ENCODE measurements at places on chromosomes 4 and X.

DNA sequence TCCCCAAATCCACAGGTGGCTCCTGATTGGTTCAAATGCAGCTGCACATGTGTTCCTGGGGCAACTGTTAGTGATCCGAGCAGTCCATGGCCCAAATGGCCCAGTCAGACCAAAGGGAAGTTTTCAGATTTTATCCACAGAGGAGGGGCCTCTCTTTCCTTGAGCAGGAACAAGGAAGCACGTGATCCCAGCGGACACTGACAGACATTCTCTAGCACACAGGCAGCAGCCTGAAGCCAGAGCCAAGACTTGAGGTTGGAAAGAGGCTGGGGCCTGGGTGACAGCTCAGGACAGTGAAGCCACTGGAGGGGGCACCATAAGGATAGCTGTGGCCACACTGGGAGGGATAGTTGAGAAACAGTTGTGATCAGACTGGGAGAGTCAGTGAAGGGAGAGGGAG lies 3.5 kb upstream of the ZFP92 start:
- DNase-seq, result no peak

GRCh38 chr4:188242041-188242440 lies 102.8 kb downstream of the TRIML1 start:
- DNase-seq, result no peak

- no peak for DNase-seq
These were observed 31.8 kb downstream of the SERTM2 start for GRCh38 chrX:111543212-111543741.

DNA sequence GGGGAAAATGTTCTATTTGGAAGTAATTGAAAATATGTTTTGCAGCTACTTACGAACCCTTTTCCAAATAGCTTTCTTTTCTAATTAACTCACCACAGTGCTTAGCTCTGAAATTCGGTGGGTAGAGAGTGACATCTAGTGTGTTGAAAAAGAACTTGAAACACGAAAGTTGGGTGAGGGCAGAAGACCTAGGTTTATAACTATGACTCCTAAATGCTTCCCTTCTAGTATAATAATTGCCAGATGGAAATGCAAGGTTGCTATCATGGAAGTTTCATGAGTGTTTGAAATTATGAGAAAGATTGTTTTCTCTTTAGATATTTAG lies 77.3 kb upstream of the NOCT start:
- peak; percentile 48 for DNase-seq

GRCh38 chrX:69038816-69039215 lies 126.4 kb downstream of the PJA1 start:
- peak; percentile 22 for DNase-seq

- no peak for DNase-seq
These were observed 61.9 kb upstream of the ENPP6 start for GRCh38 chr4:184279496-184280061.

DNA sequence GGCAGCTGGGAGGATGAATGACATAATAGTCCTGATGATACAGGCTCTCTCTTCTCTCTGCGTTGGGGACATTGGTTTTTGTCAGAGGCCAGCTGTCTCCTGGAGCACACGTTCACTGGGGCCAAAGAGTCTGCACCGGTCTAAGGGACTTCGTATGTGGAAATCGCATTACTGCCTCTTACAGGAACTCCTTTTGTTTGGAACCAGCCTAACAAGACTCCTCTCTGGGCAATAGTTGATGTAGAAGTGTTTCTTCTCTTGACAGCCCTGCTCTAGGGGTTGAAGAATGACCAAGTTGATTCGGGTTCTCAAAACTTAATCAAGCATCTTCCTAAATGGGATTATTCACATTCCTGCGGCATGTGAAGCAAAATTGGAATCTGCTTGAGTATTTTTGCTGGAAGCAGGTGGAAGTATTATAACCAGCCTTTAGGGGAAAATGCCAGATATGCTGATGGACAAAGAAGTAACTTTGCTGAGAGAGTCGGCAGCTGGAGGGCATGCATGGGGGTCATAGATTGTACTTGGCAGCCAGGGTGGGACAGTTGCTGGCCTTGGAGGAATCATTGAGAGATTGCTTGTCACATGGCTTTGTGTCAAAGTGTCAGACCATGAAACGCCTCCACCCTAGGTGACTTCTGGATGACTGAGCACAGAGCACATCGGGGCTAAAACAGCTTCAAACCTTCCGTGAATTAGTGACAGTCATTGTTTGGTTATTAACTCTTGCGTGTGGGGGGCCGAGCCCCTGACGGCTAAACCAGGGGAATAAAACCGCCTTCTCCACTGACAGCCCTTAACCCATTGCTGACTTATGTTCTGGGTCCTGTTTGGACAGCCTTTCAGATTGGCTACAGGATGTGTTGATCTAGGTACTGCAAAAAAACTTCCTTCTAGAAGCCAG lies 34.4 kb upstream of the SLC34A2 start:
- no peak for DNase-seq

DNA sequence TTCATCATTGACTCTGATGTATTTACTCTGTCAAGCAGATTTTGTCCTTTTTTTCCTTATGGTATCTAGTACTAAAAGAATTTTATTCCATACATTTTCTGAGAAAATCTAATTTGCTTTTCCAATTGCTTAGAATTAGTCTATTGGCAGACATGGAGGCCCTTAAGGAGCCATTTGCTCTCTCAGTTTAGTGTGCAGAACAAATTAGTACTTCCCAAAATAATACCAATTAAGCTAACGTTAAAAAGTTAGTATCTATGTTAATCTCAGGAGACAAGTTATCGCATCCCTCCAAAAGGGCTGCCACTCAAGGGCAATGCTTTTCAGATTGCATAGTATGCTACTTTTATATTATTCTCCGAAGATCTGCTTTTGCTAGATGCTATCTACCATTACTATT lies 47.7 kb downstream of the PDHA2 start:
- no peak for DNase-seq

DNA sequence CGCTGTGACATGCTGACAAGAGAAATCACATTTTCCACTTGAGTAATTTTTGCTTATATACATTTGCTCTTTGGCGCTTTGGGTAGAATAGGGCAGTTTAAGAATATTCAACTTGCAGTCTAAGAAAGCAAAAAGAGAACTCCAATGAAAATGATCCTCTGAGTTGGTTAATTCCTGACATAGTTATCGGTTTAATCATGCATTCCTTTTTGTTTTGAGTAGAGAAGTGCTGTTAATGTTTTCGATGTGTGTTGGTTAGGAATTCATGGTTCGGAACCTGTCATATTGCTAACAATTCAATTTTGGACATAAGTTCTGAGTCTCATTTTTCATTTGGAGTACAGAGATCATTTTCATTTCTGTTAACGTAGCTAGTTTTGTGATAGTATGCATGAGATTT lies 700.6 kb upstream of the PITX2 start:
- DNase-seq, result peak; percentile 73

- DNase-seq, result no peak
These were observed 20.8 kb downstream of the GRSF1 start for GRCh38 chr4:70818921-70819320.

DNA sequence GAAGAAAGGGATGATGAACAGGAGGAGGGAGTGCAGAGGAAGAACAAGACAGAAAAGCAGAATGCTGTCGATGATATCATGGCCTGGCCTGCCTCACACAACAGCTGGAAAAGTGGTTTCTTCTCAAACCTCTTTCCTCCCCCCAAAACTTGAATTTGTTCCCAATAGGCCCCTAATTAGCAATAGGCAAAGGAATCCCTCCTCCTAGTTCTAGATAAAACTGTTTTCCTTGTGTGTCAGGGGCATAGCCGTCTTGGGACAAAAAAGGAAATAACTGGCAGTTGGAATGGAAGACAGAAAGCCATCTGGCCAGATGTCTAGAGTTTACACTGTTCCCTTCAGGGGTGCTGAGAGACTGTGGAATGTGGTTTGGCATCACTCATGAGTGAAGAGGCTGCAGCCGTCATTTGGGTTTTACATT lies 177.8 kb upstream of the C1QTNF7 start:
- no peak for DNase-seq

DNA sequence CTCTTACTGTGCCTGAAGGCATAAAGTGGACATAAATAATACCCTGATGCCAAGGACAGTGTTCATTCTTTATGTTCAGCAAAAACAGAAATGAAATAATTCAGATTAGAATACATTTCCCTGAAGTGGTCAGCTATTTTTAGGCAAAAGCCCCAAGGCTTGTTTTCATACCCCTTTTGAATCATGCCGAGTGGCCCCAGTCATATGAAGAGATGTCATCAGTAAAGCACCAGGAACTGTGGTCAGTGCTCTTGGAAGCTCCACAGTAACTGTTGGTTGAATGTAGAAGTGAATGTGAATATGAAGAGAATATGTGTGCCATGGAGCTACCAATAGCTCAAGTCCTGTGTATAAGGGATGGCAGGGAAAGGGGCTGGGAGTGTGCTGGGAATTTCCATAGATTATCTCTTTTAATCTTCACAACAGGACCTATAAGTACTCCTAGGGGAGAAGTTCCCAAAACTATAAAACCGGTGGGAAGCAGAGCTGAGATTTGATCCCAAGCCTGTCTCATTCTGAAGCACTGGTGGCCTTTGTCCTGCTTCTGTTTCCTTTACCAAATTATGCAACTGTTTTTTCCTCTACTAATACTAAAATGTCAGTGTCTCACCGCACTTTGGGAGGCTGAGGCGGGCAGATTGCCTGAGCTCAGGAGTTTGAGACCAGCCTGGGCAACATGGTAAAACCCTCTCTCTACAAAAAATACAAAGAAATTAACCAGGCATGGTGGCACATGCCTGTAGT lies 52.6 kb downstream of the FNIP2 start:
- no peak for DNase-seq

DNA sequence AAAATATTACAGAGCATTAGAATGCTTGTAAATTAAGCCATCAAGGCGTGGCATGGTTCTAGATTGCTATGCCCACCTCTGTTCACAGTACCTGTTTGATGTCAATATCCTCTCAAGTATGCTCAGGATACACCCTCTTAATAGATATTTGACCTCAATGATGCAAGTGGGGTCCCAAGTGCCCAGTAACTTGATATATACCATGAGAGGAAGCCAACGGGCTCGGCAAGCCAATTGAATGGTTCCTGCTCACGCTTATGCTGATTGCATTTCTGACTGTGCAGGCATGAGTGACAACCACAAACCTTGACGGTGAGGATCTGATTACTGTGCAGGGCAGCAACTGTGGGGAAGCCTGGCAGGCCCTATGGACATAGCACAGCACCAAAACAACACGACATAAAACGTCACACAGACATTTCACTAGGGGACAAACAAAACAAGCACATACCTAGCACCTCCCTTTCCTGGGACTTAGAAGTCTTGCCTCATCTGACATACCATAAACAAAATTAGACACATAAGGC lies 179.1 kb upstream of the ETNPPL start:
- no peak for DNase-seq

DNA sequence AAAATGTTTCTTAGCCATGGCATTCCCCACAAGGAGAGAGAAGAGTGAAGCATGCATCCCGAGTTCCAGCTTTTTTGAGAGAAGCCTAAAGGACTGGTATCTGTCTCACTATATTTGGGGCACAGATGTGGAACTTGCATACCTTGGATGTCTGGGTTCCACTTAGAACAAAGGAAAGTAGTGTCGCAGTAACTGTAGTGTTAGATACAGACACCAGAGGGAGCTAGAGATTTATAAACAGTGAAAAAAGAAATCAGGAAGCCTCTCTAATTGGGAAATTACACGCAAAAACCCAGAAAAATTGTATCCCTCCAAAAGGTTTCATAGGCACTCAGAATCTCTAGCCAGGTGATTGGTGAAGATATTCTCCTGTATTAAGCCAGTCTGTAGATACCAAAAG lies 34.4 kb downstream of the AGTR2 start:
- peak; percentile 1 for DNase-seq

DNA sequence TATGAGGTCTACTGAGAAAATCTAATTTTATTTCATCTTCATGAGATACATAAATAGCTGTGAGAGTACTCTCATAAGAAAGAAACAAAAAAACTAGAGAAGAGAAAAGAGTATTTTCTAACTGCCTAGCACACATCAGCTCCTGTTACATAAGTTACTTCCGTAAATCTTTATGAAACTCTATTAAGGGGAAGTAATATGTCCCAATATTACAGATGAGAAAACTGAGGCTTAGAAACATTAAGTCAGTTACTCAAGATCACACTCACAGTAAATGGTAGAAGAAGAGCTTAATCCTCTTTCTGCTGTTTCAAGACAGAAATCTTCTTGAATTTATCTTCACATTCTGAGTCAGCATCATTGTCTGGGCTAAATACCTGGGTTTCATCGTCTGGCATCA lies 164.1 kb downstream of the DTHD1 start:
- DNase-seq, result no peak

DNA sequence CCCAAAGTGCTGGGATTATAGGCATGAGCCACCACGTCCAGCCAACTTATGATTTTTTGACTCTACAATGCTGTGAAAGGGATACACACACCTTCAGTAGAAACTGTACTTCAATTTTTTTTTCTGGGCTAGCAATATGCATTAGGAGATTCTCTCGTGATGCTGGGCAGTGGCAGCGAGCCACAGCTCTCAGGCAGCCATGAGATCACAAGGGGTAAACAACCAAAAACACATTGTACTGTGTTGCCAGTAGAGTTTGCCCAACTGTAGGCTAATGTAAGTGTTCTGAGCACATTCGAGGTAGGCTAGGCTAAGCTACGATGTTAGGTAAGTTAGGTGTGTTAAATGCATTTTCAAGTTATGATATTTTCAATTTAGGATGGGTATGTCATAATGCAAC lies 25.7 kb downstream of the RAB33A start:
- DNase-seq, result no peak

- DNase-seq, result peak; percentile 17
These were observed 18.3 kb upstream of the EIF1AX start for GRCh38 chrX:20159797-20160385.

- no peak for DNase-seq
These were observed 21.1 kb downstream of the HS3ST1 start for GRCh38 chr4:11407551-11407950.

DNA sequence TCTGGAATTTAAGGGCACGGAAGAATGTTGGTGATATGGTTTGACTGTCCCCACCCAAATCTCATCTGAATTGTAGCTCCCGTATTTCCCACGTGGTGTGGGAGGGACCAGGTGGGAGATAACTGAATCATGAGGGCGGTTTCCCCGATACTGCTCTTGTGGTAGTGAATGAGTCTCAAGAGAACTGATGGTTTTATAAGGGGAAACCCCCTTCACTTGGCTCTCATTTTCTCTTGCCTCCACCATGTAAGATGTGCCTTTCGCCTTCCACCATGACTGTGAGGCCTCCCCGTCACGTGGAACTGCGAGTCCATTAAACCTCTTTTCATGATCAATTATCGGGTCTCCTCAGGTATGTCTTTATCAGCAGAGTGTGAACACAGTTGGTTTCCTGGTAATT lies 25.6 kb upstream of the DHRSX start:
- DNase-seq, result no peak

GRCh38 chr4:38160487-38161207 lies 200.4 kb downstream of the PTTG2 start:
- DNase-seq, result peak; percentile 99

Data from amniotic epithelial cell (primary cell).